ENCODE measurements at places on chromosomes 12 and 14.

DNA sequence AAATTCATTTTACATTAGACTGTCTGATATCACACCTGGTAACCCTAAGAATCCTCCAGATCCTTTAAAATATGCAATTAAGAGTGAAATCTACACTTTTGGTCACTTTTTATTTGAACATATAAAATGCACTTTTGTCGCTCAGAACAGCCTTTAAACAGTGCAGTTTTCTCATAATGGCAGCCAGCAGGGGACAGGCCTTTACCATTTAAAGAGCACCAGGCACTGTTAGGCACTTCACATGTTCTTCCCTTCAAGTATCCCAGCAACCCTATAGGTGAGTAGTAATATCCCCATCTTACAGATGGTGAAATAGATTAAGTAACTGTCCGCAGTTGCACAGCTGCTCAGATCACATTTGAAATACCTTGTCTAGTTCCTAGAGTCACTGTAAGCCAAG is 11.3 kb upstream of the SAMD4A start:
- DNase-seq: no peak

DNA sequence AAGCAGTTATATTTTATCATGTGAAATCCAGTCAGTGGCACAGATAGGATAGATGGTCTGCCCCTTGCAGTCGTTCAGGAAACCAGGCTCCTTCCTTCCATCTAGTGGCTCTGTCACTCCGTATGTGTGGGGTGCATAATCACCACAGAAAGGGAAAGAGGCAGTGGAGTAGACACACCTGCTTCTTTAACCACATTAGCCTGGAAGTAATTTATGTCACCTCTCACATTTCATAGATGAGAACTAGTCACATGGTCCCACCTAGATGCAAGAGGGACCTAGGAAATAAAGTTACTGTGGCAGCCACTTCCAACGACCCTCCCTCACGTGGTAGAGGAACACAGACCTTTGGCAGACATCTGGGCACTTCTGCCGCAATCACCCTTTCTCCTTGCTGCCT is 14.2 kb upstream of the RNU6-8 start:
- DNase-seq: no peak

GRCh38 chr12:44021471-44021971 is 185.6 kb downstream of the TMEM117 start:
- DNase-seq: no peak

GRCh38 chr12:51921017-51921725 is 13.9 kb downstream of the ACVRL1 start:
- no peak for DNase-seq

DNA sequence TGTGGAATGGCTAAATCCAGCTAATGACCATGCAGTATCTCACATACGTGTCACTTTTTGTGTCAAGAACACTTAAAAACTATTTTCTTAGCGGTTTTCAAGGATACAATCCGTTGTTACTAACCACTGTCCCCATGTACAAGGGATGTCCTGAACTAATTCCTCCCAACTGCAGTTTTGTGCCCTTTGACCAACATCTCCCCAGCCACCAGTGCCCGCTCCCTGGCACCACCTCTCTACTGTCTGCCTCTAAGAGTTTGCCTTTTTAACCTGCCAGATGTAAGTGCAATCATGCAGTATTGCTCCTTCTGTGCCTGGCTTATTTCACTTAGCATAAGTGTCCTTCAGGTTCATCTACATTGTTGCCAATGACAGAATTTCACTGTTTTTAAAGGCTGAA is 315.7 kb downstream of the TMEM121 start:
- DNase-seq: no peak

DNA sequence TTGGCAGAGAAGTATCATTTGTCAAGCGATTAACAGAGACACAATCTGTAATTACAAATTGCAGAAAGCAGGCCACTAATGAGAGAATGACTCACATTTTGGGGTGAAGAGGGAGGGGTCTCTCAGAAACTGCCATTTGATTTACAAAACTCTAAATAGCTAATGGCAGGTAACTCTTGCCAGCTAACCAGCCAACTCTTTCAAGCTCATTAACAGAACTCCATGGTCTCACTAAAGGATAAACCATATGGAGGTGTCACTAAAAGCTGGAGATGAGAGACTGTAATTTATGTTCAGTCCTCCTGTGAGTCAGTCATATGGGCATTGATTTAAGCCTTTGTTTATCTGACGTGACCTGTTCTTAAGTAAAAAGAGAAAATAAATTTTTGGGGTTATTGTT is 336.4 kb downstream of the FOXG1 start:
- no peak for DNase-seq

GRCh38 chr14:20712904-20713303 is 24.3 kb downstream of the ANG start:
- no peak for DNase-seq

Measured in SIG-M5 (cell line).